Kidney tubule cell (primary cell): ENCODE measurements at places on chromosomes 2 and 18.

- DNase-seq: no peak
Measured at GRCh38 chr18:67634631-67635338, 118.3 kb upstream of the DSEL start.

DNA sequence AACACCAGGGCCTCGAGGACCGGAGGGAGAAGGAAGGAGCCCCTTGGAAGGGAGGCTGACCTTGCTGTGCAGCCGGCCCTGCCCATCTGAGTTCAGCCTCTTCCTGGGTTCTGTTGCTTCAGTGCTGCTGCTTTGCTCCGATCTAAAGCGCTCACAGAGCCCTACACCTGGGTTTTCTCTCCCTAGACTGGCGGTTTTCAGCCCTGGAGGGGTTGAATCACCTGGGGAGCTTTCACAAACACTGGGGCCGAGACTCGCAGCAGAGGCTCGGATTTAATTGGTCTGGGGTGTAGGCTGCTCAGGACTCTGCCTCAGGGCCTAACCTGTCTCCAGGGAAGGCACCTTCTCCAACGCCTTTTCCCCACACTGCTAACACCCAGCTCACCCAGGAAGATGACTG is 40.9 kb upstream of the SMAD7 start:
- DNase-seq: peak; percentile 19

GRCh38 chr2:21770787-21771186 is 647.0 kb downstream of the TDRD15 start:
- no peak for DNase-seq

- no peak for DNase-seq
Measured at GRCh38 chr2:29426354-29426753, 311.1 kb downstream of the CLIP4 start.

DNA sequence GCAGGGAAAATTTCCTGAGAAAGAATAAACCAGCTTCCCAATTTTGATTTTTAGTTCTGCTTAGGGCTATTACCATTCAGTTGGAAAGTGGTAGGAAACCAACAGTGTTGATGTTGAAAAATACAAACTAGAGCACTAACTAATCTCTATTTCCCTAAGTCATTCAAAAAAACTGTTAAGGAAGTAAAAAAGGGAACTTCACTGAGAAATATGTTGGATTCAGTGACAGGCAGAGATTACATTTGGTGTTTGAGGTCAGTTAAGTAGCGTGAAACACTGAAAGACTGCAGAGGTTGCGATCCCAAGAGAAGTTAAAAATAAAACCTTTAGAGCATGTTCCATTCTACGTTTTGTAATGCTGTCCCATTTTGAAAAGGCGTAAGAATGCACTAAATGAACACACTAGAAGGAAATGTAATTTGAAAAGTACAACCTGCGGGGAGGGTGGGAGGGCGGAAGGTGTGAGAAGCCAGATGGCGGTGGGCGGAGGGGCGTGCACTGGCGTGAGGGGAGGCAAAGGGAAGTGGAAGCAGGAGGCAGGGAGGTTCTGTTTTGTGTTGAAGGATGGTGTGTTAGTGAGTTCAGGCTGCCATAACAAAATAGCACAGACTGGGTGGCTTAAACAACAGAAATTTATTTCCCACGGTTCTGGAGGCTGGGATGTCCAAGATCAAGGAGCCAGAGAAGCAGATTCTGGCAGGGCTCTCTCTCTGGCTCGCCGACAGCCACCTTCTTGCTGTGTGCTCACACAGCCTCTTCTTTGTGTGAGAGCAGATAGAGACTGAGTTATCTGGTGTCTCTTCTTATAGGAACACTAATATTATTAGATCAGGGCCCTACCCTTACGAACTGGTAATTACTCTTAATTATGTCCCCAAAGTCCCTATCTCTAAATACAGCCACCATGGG is 94.3 kb upstream of the KCTD1 start:
- no peak for DNase-seq

DNA sequence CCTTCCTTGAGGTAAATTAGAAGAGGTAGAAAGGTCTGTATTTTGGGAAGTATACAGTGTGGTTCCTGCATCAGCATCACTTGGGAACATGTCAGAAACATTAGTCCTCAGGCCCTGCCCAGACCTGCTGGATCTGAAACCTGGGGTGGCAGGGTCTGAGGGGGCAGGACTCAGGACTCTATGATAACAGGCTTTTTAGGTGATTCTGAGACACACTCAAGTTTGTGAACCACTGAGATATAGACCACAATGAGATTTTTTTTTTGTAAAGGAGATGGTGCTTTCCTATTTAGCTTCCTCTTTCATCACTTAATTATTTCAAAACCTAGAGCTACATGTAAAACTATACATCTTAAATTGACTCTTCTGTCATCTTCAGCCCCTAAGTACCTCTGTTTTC is 262.7 kb upstream of the SPOPL start:
- no peak for DNase-seq

DNA sequence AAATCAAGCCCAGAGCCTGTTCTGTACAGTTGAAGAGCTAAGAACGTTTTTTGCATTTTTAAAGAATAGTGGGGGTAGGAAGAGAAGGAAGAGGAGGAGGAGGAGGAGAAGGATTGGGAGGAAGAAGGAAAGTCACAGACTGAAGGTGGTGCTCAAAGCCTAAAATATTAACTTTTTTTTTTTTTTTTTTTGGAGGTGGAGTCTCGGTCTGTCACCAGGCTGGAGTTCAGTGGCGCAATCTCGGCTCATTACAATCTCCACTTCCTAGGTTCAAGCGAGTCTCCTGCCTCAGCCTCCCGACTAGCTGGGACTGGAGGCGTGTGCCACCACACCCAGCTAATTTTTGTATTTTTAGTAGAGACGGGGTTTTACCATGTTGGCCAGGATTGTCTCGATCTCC is 18.3 kb upstream of the KLHL29 start:
- no peak for DNase-seq

DNA sequence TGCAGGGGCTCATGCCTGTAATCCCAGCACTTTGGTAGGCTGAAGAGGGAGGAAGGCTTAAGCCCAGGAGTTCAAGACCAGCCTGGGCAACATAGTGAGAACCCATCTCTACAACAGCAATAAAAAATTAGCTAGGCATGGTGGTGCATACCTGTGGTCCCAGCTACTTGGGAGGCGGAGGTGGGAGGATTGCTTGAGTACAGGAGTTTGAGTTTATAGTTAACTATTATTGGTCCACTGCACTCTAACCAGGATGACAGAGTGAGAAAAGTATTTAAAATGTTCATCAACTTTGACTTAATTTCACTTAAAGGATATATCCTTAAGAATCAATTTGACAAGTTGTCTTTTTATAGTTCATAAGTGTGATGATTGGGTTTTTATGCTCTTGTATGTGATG is 14.3 kb upstream of the GPD2 start:
- DNase-seq: peak; percentile 61

- peak; percentile 40 for DNase-seq
Measured at GRCh38 chr2:188473306-188473705, 181.6 kb downstream of the GULP1 start.

- DNase-seq: no peak
Measured at GRCh38 chr2:15622214-15622613, 30.5 kb downstream of the DDX1 start.

GRCh38 chr2:9167718-9168657 is 38.6 kb upstream of the ASAP2 start:
- no peak for DNase-seq

DNA sequence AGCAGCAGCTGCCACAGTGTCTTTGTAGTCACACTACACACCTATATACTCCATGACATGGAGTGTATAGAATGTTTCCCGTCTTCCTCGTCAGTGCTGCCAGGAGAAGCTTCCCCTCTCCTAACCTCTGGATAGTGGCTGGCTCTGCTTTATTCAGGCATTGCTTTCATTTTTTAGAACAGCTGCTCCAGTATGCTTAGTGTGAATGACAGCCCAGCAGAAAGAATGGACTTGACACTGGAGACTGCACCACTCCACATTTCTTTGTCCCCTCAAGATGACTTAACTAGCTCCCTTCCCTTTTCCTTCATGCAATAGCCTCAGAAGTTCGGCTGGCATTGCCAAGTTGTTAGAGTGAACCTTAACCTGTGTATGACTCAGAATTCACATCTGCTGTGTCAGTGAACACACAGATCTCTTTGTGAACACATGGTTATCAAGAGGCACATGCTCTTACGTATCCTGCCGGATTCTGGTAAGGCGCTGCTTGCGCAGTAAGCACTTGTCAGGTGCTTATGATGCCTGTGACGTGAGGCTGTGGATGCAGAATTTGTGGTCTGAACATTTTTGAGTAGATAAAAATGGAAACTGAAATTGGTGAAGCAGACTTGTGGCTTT is 73.9 kb downstream of the NEDD4L start:
- DNase-seq: peak; percentile 89

GRCh38 chr2:10675131-10675530 is 14.6 kb downstream of the NOL10 start:
- peak; percentile 24 for DNase-seq

GRCh38 chr2:56871644-56872043 is 687.9 kb downstream of the CCDC85A start:
- DNase-seq: no peak

- DNase-seq: peak; percentile 47
Measured at GRCh38 chr18:5424903-5425664, 118.7 kb downstream of the EPB41L3 start.

- DNase-seq: no peak
Measured at GRCh38 chr2:238947243-238947760, 99.4 kb downstream of the TWIST2 start.

DNA sequence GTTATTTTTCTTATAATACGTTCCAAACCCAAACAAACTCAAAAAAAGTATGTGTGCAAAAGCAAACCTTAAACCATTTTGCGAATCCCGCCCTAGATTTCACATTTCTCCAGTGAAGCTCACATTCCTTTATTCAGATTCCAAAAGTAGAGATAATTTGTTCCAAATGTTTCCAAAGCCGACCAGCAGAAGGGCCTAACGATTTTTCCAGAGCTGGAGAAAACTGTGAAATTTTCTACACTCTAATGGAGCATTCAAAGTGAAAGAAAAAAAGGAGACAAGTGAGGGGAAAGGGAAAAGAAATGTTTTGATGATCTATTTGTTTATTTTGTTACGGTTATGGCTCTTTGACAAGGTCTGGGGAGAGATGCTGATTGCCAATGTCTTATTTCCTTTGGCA is 286.5 kb upstream of the SLC14A2 start:
- DNase-seq: no peak

DNA sequence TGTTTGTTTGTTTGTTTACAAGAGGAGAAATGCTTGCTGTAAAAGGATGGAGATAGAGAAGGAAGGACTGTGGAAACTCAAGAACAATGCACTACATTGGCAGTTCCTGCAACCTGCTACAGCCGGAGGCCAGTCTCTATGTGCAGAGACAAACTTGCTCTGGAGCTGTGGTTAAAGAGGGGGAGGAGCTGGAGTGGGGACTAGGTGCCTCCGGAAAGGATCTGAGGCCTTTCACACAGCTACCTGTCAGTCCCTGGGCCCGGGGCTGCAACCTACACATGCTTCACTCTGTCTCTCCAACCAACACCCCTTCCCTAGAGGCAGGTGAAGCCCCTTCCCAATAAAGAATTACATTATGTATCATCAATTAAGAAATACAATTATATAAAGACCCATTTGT is 1234.0 kb upstream of the ZEB2 start:
- DNase-seq: no peak

- no peak for DNase-seq
Measured at GRCh38 chr2:179250848-179251504, 13.7 kb downstream of the SESTD1 start.

GRCh38 chr2:115161081-115161770 is 718.8 kb downstream of the DPP10 start:
- peak; percentile 7 for DNase-seq

DNA sequence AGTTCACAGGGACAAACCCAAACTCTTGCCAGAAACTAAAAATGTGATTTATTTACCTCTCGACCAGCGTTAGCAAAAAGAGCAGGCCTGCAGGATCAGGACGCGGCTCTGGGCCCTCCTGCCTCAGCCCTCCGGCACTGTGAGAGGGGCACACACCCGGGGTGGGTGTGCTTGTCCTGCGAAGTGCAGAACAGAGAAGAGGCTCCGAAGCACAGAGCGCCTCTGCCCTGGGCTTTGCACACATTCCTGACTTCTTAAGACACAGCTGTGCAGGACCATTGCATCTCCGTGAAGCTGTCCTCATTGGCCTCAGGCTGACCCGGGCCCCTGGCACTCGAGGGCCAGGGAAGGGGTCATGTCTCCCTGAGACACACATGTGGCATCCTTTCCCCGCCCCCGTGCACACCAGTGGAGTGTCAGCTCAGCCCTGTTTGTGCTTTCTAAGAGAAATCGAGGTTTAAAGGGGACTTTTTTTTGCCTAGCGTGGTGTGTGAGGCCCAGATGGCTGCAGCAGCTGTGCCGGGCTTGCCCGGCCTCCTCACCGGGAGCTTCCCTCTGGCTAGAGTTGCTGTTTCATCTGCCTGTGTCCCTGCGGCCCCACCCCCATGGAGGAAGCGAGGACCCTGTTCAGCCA is 9.9 kb upstream of the NFATC1 start:
- no peak for DNase-seq

GRCh38 chr2:193382583-193382982 is 1187.8 kb upstream of the TMEFF2 start:
- DNase-seq: no peak

DNA sequence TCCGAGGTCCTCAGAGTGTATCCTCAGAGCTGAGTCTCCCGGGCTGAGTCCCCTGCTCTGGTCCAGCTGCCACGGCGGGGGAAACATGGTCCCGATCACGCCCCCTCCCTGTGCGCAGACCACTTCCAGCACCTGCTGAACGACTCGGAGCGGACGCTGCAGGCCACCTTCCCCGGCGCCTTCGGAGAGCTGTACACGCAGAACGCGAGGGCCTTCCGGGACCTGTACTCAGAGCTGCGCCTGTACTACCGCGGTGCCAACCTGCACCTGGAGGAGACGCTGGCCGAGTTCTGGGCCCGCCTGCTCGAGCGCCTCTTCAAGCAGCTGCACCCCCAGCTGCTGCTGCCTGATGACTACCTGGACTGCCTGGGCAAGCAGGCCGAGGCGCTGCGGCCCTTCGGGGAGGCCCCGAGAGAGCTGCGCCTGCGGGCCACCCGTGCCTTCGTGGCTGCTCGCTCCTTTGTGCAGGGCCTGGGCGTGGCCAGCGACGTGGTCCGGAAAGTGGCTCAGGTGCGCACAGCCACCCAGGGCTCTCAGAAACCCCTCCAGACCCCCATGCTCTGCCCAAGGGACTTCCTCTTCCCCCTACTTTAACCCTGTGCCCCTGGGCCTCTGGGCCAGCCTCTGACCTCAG is 26.7 kb downstream of the GPC1 start:
- no peak for DNase-seq

GRCh38 chr18:40004246-40004645 is 1950.8 kb upstream of the PIK3C3 start:
- no peak for DNase-seq

- peak; percentile 46 for DNase-seq
Measured at GRCh38 chr2:64327510-64328414, 126.2 kb upstream of the LGALSL start.

GRCh38 chr2:64946769-64947247 is 42.4 kb upstream of the SLC1A4 start:
- no peak for DNase-seq

- no peak for DNase-seq
Measured at GRCh38 chr2:156518138-156518537, 82.0 kb downstream of the GPD2 start.

DNA sequence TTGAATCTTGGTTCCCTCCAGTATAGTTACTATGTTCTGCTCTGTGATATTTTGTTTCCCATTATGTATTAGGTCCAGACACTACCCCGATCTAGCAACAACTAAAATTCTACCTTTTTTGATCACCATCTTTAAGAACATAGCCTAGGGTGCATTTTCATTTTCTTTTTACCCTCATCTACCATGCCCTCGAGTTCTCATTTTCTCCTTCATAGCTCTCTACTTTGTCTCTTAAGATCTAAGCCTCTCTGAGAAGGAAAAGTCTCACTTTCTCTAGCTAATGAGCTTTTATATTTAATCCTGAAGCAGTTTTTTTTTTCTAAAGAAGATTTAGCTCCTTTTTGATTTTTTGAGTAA is 1089.4 kb upstream of the SLC39A10 start:
- DNase-seq: no peak

GRCh38 chr2:32947076-32947483 is 327 bp downstream of the LTBP1 start:
- peak; percentile 19 for DNase-seq
